NCI-H2029 (cell line): ENCODE measurements at places on chromosomes 2 and 18.
A peak's percentile ranks its signal among the peaks of the same experiment; 100 is the strongest.

DNA sequence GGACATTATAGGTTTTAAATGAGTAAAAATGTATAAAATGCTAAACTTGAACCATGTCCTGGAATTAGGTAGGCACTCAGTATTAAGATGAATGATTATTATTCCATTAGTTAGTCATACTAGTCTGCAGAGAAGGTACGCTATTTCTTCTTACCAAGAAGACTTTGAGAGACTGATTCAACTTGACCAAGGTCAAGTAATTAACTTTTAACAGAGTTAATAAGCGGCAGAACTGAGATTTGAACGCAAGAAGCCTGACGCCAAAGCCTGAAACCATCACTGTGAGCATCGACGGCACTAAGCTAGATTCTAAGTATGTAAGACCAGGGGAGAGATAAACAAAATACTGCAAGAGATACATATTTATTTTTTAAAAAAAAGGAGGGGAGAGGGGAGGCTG, 2.6 kb downstream of the EVA1A start:
- no peak for DNase-seq

GRCh38 chr2:179592167-179592936, 269.1 kb downstream of the ZNF385B start:
- DNase-seq = no peak

DNA sequence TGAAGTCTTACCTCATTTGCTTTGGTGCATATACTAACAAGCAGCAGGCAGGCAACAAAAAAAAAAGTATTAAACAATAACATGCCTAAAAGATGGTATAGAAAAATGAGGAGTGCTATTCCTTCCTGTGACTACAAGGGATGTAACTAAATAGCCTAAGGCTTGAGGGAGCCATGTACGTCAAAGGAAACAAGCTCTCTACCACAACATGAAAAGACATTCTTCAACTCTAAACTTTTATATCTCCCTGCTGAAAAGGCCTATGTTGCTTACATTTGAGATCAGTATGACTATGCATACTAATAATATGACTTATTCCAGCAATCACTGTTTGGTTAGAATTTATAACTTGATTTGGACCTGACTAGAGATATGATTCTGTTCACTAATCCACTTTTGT, 347.9 kb downstream of the ADCYAP1 start:
- DNase-seq = no peak

DNA sequence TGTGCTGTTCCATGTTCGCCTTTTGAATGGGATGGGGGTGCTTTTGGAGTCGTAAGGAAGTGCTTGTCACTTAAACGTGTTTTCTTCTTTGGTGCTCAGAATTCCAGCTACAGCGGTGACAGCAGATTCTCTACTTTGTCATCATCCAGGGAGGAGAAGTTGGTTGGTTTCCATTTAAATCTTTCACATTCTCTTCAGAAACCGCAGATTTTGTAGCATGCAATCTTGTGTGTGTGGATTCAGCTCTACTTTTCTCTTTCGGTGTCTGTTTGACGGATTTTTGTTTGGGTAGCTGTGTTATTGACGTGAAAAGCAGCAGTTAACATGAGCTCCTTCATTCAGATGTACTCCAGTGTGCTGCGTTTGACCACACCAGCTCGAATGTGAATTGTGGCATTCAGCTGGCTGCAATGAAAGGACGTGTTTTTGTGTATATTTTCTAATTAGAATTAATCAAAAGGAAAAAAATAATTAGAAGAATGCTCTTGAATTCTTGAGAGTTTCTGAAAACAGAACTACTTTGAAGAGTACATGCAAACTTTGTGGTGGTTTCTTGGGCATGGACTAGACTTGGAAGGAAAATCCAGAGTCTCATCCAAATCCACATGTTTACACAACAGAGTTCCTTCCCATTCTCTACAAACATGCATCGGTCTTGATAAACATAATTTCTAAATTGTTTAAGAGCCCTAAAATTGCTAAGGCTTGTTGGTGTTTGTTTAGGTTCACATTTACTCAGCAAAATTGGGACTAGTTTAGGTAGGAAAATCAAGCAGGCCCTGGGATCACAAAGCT, 68.7 kb upstream of the RBM44 start:
- no peak for DNase-seq

- peak; percentile 13 for DNase-seq
Measured at GRCh38 chr2:68292108-68292710, 27.5 kb downstream of the CNRIP1 start.

GRCh38 chr18:48848641-48849143, 102.1 kb downstream of the SMAD7 start:
- no peak for DNase-seq

DNA sequence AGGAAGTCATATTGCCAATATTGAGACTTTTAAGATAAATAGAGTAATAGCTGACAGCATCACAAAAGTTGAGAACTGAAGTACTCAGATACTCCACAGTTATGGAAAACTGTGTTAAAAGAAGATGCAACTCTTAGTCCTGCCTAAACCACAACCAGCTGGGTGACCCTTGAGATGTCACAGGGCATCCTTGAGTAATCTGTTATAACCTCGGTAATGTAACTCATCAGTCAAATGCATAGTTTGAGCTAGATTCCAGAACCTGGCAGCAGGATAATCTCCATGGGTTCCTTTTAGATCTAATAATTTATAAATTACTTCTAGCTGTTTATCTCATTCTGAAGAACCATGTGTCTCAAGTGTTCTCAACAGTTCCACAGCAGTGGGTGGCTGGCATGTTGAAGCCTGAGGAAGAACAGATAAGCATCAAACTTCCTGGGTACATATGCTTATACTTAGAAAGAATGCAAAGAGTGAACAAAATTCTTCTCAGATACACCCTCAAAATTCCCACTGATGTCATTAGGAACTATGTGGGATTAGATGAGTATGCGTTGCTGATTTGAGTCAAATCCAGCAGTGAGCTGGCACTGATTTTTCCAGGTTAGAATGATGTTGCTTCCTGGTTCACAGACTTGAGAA, 304.1 kb upstream of the ERBB4 start:
- no peak for DNase-seq

DNA sequence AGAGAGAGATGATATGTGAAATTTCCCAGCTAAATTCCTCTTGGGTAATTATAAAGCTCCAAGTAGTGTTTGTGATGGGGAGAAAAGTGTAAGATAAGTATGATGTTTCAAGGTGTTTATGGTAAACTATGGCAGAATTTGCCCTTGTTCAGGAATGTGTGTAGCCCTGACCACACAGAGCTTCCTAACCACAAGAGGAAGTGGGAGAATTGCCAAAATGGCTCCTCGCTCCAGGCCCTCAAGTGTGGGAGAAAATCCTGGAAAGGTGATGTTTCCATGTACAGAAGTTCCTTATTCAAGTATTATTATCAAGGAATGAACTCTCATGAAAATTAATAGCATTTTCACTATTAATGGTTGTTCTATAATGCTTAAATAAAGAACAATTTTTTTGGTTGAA, 878.3 kb downstream of the TDRD15 start:
- DNase-seq = no peak
